ENCODE measurements at places on chromosomes 16 and 17. TPM values are rescaled to one million over a fixed set of nuclear protein-coding genes. Genes with fewer than 3 reads are reported as not detected.
A peak's percentile ranks its signal among the peaks of the same experiment; 100 is the strongest.

Gene SYNGR2
- total RNA-seq: 113 TPM

Gene TEX14
- total RNA-seq: 0.10 TPM

Gene ZG16B
- total RNA-seq: not detected

Gene OTOP2
- not detected for total RNA-seq

Gene NLRC5
- 18.3 TPM for total RNA-seq

Gene CHD3
- 16.0 TPM for total RNA-seq

Gene FN3K
- 115 TPM for total RNA-seq

Gene ITGAL
- total RNA-seq: 2.0 TPM

Gene STARD3
- total RNA-seq: 19.9 TPM

Gene WFDC1
- total RNA-seq: 0.79 TPM

Gene KCNH6
- not detected for total RNA-seq

DNA sequence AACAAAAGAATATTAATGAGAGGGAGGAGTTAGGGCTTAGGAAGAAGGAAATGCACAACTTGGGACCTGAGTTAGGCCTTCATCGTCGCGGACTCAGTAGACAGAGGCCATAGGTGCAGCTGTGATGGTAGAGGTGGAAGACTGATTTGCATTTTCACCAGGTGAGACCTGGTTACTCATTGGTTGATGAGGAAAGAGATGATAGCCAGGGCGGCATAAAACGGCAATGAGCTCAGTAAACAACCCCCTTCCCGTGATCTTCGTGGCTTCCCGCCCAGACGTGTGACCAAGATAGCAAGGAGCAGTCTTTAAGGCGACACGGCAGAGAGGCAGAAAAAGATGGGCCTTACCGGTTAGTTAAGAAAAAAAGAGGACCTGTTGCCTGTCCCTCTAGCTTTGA lies at the start of gene TMC5:
Gene TMC5 (plus strand): TSS at position 244 of the 400 bp plus-strand sequence. CDS start 22,156 bp downstream, outside the sequence.
- H3K4me3 ChIP-seq: no peak within 1 kb of the TSS
- H3K27me3 ChIP-seq: peaks cover 31% of the 10 kb centered on the region
- no peak within 1 kb of the TSS for H3K27ac ChIP-seq
- H3K36me3 ChIP-seq: no peaks in the 10 kb centered on the region

- peaks cover 19% of the 10 kb centered on the region for H3K4me1 ChIP-seq
- DNase-seq: peak; percentile 79
- H3K27ac ChIP-seq: peak overlapping the region; percentile 12
- H3K36me3 ChIP-seq: no peaks in the 10 kb centered on the region
Observed at GRCh38 chr16:19086322-19087199, 19.1 kb downstream of the COQ7 start.

DNA sequence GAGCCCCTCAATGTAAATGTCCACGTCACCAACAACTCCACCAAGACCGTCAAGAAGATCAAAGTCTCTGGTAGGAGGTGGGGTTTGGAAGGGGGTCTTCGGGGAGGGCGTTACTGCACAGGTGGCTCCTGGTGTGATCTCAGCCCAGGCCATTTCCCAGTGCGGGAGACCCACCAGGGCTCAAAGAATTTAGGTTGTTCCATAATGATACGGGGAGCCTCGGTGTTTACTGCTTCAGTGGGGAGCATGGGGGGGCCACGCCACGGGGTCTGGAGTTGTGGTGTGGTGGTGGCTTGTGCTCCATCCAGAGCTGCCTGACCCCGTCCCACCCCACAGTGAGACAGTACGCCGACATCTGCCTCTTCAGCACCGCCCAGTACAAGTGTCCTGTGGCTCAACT lies 7.8 kb downstream of the ARRB2 start:
- no peak for DNase-seq
- H3K36me3 ChIP-seq: peaks cover 64% of the 10 kb centered on the region
- no peak overlapping the region for H3K27ac ChIP-seq
- peaks cover 26% of the 10 kb centered on the region for H3K4me1 ChIP-seq
- no peaks in the 10 kb centered on the region for H3K27me3 ChIP-seq
- no peak overlapping the region for H3K4me3 ChIP-seq

- no peak for DNase-seq
- peaks cover 2% of the 10 kb centered on the region for H3K4me1 ChIP-seq
- peaks cover 61% of the 10 kb centered on the region for H3K36me3 ChIP-seq
- H3K4me3 ChIP-seq: no peak overlapping the region
- H3K27me3 ChIP-seq: no peaks in the 10 kb centered on the region
- H3K27ac ChIP-seq: no peak overlapping the region
Observed at GRCh38 chr16:57252148-57252721, 7.2 kb downstream of the ARL2BP start.

DNA sequence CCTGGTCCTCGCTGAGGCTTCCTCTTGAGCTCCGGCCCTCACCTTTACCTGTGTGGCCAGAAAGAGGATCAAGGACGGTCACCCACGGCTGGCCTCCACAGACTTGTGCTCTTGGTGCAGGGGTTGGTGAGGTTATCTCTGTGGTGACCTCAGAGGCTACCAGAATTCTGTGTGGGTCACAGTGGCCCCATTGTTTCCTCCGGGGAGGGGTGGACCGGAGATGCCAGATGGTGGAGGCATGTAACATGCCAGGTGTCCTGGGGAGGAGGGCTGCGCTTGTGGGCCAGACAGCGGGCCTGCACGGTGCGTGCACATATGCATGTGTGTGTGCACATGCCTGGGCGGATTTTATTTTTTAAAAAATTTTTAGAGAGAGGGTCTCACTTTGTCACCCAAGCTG lies 6.3 kb downstream of the SGCA start:
- DNase-seq: no peak
- no peak overlapping the region for H3K4me3 ChIP-seq
- peaks cover 32% of the 10 kb centered on the region for H3K4me1 ChIP-seq
- no peaks in the 10 kb centered on the region for H3K27me3 ChIP-seq
- peak overlapping the region; percentile 72 for H3K27ac ChIP-seq

DNA sequence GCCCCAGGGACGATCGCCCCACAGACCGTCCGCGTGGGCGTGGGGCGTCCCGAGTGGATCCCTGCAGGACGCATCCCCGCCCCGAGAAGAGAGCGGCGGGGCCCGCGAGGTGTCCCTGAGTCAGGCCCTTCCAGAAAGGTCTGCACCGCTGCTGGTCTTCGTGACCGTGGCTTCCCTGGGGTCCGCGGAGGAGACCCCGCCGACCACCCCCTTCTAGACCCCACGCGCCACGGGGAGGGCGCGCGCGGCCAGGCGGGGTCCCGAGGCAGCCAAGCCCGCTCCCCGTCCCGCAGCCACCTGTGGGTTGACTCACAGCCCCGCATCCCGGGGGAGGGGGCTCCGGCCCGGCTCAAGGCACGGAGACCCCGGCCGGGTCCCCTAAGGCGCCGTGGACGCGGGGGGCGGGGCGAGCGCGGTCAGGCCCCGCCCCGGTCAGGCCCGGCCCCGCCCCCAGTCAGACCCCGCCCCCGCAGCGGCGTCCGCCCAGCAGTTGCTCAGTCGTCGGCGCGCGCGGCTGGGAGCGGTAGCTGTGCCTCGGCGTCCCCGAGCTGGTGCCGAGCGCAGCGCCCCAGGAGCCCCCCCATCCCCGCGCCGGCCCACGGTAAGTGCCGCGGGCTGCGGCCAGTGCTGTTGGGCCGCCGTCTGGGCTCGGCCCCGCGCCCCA lies at the start of gene BAIAP3:
Gene BAIAP3 (plus strand): TSS at position 497 of the 664 bp plus-strand sequence. CDS start 4,905 bp downstream, outside the sequence.
- H3K36me3 ChIP-seq: no peaks in the 10 kb centered on the region
- peak within 1 kb of the TSS; percentile 64 for H3K4me3 ChIP-seq
- peak within 1 kb of the TSS; percentile 21 for H3K27ac ChIP-seq
- DNase-seq: no peak

GRCh38 chr17:39635614-39636176 lies 1.2 kb upstream of the STARD3 start:
- no peaks in the 10 kb centered on the region for H3K36me3 ChIP-seq
- peaks cover 41% of the 10 kb centered on the region for H3K4me1 ChIP-seq
- peaks cover 8% of the 10 kb centered on the region for H3K27me3 ChIP-seq
- DNase-seq: no peak

GRCh38 chr17:36942019-36942599 lies 4.8 kb downstream of the LHX1 start:
- no peaks in the 10 kb centered on the region for H3K36me3 ChIP-seq
- H3K4me3 ChIP-seq: peak overlapping the region; percentile 35
- peaks cover 100% of the 10 kb centered on the region for H3K27me3 ChIP-seq
- peaks cover 54% of the 10 kb centered on the region for H3K4me1 ChIP-seq
- no peak for DNase-seq

GRCh38 chr17:57874434-57875289 lies 24.8 kb upstream of the MRPS23 start:
- peaks cover 79% of the 10 kb centered on the region for H3K36me3 ChIP-seq
- H3K4me3 ChIP-seq: peak overlapping the region; percentile 27
- peak overlapping the region; percentile 80 for H3K27ac ChIP-seq
- no peaks in the 10 kb centered on the region for H3K27me3 ChIP-seq
- peak; percentile 72 for DNase-seq
- peaks cover 74% of the 10 kb centered on the region for H3K4me1 ChIP-seq

- H3K4me1 ChIP-seq: peaks cover 30% of the 10 kb centered on the region
- peak overlapping the region; percentile 91 for H3K27ac ChIP-seq
- peak; percentile 54 for DNase-seq
- H3K27me3 ChIP-seq: no peaks in the 10 kb centered on the region
- H3K36me3 ChIP-seq: peaks cover 26% of the 10 kb centered on the region
Observed at GRCh38 chr16:9090101-9090959, 1.1 kb upstream of the HAPSTR1 start.

DNA sequence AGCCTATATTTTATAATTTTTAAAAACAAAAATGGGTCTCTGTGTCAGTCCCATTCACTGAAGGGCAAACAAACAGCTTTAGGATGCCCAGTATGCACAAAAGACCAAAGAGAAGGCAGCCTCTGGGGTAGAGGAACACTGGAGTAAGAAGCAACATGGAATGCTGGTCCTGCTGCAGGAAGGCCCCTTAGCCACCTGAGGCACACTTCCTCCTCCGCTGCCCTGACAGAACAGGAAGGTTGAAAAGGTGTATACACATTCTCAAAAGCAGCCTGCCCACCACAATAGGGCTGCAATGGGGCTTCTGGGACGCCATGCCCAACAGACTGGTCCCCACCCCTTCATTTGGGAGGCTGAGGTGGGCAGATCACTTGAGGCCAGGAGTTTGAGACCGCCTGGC lies 19.5 kb downstream of the TOM1L2 start:
- no peak overlapping the region for H3K4me3 ChIP-seq
- DNase-seq: no peak
- H3K36me3 ChIP-seq: no peaks in the 10 kb centered on the region
- no peaks in the 10 kb centered on the region for H3K27me3 ChIP-seq
- H3K4me1 ChIP-seq: peaks cover 67% of the 10 kb centered on the region

GRCh38 chr16:77721752-77722308 lies 484 bp upstream of the NUDT7 start:
- no peak for DNase-seq
- H3K36me3 ChIP-seq: peaks cover 9% of the 10 kb centered on the region
- H3K27me3 ChIP-seq: no peaks in the 10 kb centered on the region
- H3K4me1 ChIP-seq: peaks cover 9% of the 10 kb centered on the region

- no peaks in the 10 kb centered on the region for H3K4me1 ChIP-seq
- no peak for DNase-seq
- no peaks in the 10 kb centered on the region for H3K27me3 ChIP-seq
- H3K27ac ChIP-seq: no peak overlapping the region
Observed at GRCh38 chr16:19236561-19237209, 48.8 kb upstream of the CLEC19A start.

DNA sequence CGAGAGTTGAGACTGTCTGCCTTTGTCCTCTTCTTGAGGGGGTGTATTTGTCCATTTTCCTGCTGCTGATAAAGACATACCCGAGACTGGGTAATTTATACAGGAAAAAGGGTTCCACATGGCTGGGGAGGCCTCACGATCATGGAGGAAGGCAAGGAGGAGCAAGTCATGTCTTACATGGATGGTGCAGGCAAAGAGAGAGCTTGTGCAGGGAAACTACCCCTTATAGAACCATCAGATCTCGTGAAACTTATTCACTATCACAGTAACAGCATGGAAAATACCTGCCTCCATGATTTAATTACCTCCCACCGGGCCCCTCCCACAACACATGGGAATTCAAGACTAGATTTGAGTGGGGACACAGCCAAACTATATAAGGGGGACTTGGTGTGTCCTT lies 338.2 kb upstream of the TNRC6C start:
- H3K4me3 ChIP-seq: no peak overlapping the region
- DNase-seq: no peak
- no peaks in the 10 kb centered on the region for H3K36me3 ChIP-seq
- no peak overlapping the region for H3K27ac ChIP-seq
- no peaks in the 10 kb centered on the region for H3K27me3 ChIP-seq

- no peak overlapping the region for H3K4me3 ChIP-seq
- H3K4me1 ChIP-seq: peaks cover 11% of the 10 kb centered on the region
- peak; percentile 63 for DNase-seq
- peaks cover 94% of the 10 kb centered on the region for H3K36me3 ChIP-seq
Observed at GRCh38 chr17:81599719-81600486, 37.0 kb downstream of the NPLOC4 start.

- DNase-seq: peak; percentile 81
- H3K27ac ChIP-seq: peak overlapping the region; percentile 99
- H3K36me3 ChIP-seq: no peaks in the 10 kb centered on the region
Observed at GRCh38 chr17:45132572-45133463, 503 bp upstream of the PLCD3 start.

- H3K4me3 ChIP-seq: no peak overlapping the region
- no peak for DNase-seq
- peaks cover 44% of the 10 kb centered on the region for H3K4me1 ChIP-seq
Observed at GRCh38 chr17:6323626-6324356, 111.1 kb downstream of the AIPL1 start.

DNA sequence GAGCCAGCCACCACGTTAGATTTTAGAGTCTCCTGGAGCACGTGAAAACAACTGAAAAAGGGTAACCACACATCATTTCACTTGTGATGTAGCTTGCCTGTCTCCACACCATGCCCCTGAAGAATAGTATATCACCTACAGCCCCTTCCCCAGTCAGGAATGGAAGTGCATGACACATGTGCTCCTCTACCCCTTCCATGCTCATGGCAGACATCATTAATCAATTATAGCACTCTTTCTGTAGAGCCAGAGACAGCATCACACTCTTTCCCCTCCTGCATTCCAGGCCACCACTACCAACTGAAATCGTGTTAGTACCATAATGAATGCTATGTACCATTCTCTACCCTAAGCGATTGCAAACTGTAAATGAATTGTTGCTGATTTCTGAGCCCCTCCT lies 113.5 kb upstream of the PLCG2 start:
- peaks cover 74% of the 10 kb centered on the region for H3K36me3 ChIP-seq
- H3K4me3 ChIP-seq: no peak overlapping the region
- H3K4me1 ChIP-seq: no peaks in the 10 kb centered on the region
- no peak overlapping the region for H3K27ac ChIP-seq

DNA sequence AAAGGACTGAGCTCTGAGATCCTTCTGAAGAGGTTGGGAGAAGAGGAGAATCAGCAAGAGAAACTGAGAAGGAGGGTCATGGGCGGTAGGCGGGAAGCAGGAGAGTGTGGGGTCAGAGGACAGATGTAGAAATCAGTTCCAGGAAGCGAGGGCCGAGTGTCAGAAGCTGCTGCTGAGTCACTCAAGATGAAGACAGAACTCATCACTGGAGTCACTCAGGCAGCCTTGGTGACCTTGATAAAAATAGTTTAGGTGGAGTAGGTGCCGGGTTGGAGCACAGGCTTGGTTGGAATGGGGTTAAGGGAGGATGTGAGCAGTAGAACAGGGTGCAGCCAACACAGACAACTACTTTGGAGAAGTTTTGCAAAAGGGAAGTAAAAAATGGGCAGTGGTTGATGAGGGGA lies 6.1 kb upstream of the ITGAM start:
- peaks cover 5% of the 10 kb centered on the region for H3K4me1 ChIP-seq
- no peaks in the 10 kb centered on the region for H3K27me3 ChIP-seq
- peak overlapping the region; percentile 88 for H3K27ac ChIP-seq
- H3K36me3 ChIP-seq: no peaks in the 10 kb centered on the region
- DNase-seq: peak; percentile 14
